ENCODE measurements at places on chromosomes 11 and 22.

GRCh38 chr11:64743591-64744543 lies at the start of gene RASGRP2:
Gene RASGRP2 (minus strand): TSS chr11:64744142. CDS start chr11:64742866, 1,276 bp downstream.
- peak; percentile 80 for DNase-seq

GRCh38 chr11:133230431-133230830 lies 301.9 kb downstream of the OPCML start:
- no peak for DNase-seq

GRCh38 chr22:31448382-31448781 lies 41.3 kb downstream of the EIF4ENIF1 start:
- no peak for DNase-seq

GRCh38 chr11:131964698-131965483 lies 594.5 kb downstream of the NTM start:
- DNase-seq: no peak

- DNase-seq: no peak
Measured at GRCh38 chr11:87455180-87455579, 417.4 kb downstream of the TMEM135 start.

All from glutamatergic neuron (in vitro differentiated cells).